ENCODE measurements at places on chromosomes 12 and 14.

DNA sequence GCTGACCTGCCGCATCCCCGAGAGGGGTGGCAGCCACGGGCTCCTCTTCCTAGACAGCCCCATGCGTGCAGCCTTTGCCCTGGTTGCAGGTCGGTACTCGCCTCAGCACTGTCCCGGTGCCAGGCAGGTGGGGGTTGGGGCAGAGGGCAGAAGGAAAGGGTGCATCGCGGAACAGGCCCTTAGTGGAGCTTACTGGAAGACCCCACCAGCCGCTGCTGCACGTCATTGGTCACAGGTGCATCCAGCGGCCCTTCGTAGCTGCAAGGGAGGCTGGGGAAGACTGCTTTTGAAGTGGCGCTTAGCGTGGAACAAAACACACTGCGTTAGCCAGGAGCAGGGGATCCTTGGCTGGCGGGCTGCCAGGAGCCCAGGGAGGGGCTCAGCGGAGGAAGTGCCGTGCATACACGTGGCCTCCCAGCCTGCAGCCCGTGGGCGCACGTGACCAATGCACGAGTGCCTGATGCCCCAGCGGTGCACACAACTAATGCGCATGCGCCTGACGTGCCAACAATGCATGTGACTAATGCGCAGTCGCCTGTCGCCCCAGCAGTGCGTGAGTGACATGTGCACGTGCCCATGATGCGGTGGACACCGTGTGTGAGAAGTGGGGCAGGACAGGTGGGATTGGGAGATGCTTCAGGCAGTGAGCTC, 5.0 kb upstream of the EP400 start:
- no peak for DNase-seq

- no peak for DNase-seq
These were observed 2.6 kb upstream of the SOX5 start for GRCh38 chr12:23952071-23952470.

DNA sequence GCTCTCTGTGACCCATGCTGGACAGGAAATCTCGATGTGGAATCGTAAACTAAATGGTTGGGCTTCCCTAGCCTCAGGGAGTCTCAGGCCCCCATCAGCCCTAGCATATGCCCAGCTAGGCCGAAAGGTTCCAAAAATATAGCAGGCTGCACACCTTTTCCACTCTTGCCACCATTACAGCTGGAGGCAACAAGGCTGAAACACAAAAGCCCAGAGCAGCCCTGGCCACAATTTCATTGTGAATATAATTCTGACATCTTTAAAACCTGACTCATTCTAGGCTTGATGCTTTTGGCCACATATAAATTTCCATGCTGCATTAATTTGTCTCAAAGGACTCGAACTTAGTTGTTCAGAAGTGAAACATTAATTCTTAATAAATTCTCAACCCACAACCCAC, 382.2 kb downstream of the GRIN2B start:
- no peak for DNase-seq

DNA sequence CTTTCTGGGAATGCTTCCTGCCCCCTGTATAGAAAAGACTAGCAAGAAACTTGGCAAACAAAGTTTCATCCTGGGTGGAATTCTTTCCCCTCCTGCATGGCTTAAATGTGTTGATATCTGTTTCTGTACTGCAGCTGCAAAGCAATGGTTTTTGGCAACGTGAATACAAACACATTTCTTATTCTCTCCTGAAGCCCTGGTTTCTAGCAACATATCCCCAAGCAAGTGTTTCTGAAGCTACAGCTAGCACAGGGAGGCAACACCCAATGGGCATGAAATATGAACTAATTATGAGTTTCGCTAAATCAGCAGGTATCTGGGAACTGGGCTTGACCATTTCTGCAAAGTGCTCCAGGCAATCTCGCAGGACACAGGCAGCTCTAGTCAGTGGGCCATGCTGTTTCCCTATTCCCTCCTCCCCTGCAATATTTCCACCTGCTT, 392.3 kb upstream of the TMPO start:
- no peak for DNase-seq

- no peak for DNase-seq
These were observed 3.1 kb downstream of the CDH24 start for GRCh38 chr14:23054000-23054811.

DNA sequence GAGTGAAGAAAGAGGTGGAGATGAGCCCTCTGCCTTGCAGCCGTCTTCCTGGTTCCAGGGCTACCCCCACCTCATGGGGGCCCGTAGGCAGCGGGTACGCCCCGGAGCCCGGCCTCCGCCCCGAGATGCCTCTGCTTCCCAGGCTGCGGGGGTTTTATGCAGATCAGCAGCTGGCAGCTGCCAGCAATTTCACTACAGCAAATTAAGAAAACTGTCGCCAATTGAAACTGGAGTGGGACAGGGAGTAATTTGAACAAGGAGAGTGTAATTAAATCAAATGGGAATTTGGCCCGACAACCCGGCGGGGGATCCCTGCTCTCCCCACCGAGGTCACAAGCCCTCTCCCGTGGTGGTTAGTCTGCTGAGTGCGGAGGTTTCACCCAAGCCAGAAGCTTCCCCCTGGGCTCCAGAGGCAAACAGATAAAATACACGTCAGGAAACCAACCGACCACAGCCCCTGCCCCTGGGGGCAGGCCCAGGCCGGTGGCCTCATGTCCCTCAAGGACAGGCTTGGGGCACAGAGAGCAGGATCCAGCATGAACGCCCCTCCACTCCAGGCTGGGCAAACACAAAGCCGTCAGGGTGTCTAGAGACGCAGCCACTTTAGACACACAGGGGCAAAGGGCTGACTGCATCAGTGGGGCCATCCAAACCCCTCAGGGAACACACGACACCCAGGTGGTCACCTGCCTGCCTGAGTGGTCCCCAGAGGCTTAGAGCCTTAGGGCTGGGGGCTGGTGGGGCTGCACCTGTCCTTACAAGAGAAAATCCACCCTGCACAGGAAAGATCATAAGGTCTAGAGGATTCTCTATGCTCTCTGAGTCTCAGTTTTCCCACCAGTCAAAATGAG, 53.8 kb downstream of the TESC start:
- DNase-seq = no peak

GRCh38 chr14:58430156-58430555, 2.6 kb downstream of the KIAA0586 start:
- peak; percentile 7 for DNase-seq

Data from GM04503 (cell line).